Activated CD4-positive, alpha-beta T cell treated with anti-CD3 and anti-CD28 coated beads, Interleukin-2, amount 50 U/mL, for 48 hours (primary cell): ENCODE measurements at places on chromosomes 11 and 22.
A peak's percentile ranks its signal among the peaks of the same experiment; 100 is the strongest.

DNA sequence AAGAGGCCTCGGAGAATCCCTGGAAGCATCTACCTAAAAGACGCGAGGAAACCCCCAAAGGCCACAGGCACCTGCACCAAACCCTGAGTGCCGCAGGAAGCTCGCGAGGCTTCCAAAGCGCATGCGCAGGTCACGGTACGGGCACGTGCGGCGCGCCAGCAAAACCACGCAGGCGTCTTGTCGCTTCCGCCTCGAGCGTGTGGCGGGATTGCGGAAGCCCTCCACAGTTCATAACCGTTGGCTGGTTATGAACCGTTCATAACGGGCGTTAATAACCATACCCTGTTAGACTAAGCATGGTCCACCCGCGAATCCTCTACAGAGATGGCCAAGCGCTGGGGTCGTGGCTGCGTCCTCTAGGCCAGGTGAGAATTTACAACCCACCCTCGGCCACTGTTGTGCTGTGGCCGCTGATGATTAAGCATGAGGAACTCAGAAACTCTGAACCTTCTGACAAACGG is 46.4 kb downstream of the MORC2 start:
- DNase-seq: peak; percentile 75

- no peak for DNase-seq
Measured at GRCh38 chr22:30474683-30475424, 3.0 kb upstream of the SEC14L3 start.

- DNase-seq: no peak
Measured at GRCh38 chr11:87451395-87451794, 413.7 kb downstream of the TMEM135 start.

DNA sequence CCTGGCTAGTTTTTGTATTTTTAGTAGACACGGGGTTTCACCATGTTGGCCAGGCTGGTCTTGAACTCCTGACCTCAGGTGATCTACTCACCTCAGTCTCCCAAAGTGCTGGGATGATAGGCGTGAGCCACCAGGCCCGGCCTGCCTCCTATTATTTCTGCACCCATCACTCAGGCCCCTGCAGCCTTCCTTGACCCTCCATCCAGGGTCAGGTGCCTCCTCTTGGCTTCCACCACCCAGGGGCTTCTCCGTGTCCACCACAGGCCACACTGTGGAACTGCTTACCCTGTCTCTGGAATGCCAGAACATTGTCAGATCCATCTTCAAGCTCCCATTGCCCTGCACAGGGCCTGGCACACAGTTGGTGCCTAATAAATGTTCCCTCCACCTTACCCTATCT is 75.4 kb upstream of the RTL6 start:
- no peak for DNase-seq

GRCh38 chr11:102654761-102655160 is 29.6 kb upstream of the MMP20 start:
- DNase-seq: no peak

GRCh38 chr22:29269731-29270474 is 1.8 kb downstream of the EWSR1 start:
- DNase-seq: peak; percentile 17

DNA sequence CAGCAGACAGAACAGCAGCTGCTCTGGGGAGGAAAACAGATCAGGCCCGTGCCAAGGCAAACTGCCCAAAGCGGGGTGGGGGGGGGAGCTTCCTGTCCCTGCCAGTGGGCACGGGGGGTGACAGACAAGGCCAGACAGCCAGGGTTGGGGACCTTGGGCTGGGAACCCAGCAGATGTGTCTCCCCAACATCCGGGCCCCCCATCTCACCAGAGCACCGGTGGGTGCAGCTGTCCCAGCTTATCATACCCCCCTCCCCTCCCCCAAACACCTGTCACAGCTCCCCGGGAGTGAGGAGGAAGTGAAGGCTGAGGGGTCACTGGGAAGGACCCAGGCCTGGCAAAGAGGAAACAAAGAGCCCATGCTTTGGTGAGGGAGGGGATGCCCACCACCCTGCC is 1.3 kb downstream of the PPP1R14B start:
- DNase-seq: no peak

DNA sequence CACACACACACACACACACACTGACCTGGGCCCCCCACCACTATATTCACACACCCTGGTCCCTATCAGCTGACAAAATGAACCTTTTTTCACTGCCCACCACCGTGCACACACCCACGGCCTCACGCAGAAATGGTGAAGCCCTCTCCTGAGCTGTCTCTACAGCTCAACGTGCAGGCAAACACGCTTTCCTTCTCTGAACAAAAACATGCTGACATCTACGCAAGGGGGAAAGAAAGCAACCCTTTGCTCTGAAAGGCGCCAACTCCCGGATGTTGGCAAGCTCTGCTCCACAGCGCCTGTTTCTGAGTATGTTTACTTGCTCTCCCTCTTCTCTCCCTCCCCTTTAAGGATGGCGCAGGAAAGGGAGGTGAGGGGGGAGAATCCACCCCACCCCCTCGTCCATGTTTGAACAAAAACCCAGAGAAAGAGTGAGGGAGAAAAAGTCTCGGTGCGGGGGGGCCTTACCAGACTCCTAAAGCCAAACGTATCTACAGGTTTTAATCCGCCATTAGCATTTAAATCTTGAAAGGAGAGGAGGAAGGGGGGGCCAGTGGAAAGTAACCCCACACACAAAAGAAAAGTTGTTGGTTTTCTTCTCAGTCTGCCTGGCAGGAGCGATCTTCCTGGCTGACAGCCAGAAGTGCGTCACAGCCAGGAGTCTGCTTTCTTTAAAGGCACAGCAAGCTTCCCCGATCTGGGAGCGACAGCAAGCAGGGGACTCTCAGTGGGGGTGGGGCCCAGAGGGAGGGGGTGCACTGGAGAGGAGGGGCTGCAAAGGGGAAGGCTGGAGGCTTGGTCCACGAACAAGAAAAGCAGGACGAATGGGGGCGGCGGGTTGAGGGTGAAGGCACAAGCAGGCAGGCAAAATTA is 39.6 kb downstream of the NUMA1 start:
- peak; percentile 79 for DNase-seq

DNA sequence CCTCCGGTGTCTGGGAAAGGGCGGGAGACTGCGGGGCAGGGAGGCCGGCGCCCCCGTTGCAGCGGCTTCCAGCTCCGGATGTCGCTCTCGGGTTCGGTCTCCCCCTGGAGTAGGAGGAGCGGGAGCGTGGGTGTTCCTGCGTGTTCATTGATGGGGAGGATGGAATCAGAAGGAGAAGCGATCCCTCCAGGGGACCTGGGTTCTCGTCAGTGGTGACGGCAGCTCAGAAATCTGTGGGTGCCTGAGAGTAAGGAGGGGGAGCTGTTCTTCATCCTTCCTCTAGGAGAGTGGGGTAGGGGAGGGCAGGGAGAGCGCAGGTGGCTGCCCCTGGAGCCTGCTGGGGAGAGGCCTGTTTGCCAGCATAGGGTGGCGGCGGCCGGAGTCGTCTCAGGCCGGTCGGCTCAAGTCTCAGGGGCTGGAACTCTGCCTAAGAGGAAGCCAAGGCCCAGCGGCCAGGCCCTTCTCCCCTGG is 1.1 kb downstream of the UBASH3B start:
- peak; percentile 57 for DNase-seq

- no peak for DNase-seq
Measured at GRCh38 chr11:9273376-9274336, 8.5 kb upstream of the DENND5A start.

DNA sequence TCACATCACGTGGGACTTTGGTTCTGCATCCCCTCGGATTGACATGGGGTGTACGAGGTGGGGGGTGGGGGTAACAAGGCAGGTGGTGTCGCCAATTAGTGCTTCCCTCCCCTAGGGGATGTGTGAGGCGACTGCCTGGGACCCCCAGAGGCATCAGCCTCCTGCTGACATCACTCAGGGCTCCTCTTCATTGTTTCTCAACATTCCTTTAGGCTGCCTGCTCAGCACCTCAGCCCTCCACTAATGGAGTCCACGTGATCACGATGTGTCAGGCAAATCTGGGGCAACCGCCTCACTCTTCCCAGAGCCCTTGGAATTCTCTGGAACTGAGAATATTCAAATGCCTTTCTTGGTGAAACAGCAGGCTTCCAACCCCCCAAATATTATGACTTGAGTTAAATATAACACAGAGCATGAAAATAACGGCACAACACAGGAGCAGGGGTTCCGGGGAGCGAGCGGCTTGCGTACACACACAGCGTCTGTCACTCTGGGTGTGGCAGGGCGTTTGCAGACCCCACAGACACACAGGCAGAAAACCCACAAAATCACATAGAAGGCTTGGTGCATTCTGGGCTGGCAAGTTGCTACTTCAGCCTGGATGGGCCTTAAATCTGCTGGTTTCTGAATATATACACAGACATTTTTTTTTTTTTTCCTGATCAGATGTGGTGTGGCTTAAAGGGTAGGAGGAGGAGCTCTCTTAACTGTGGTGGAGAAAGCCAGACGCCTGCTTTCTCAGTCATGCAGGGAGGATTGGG is 170.1 kb upstream of the CADM1 start:
- DNase-seq: no peak

DNA sequence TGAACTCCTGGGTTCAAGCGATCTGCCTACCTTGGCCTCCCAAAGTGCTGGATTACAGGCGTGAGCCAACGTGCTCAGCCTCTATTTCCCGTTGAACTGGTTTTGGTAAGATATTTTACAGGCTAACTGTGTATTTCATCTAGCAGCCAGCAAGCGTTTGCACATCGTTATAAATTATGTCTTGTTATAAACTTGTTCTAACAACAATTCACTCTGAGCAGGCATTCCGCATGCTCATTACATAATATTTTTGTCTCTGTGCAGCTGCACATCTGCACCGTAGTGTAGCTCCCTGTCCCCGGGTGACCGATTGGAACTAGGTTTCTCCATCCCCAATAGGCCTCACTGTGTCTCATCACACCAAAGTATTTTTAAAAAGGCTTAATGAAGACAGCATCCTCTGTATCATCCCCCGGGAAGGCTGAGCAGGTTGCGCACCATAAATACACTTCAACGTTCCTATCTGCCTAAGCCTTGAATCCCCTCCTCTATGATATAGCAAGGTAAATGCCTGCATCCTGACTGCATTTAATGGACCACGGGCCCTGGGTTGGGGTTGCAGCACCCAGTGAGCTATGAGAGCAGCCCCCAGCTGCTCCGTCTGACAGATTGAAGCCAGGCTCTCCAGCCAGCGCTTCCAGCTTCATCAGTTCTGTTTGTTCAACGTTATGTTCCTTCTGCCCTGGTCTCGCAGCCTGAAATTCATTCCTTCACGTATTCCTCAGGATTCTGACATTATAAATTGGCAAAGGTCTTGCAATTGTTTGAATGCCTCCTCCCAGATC is 47.7 kb downstream of the TST start:
- no peak for DNase-seq

DNA sequence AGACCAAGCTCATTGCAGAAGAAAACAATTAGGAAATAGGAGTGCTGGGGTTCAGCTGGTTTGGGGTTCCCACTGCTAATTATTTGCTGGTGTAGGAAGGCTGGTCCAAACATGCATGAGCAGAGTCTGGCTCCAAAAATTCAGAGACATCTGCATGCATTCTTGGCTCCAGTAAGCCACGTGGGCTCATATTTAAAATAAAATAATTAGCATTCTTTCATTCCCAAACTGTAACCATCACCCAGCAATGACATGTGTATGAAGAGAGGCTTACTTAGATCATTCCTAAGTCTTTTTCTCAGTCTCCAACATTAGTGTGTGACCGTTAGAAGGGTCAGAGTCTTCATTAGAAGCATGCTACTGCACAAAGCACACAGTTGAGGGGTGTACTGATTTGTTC is 58.4 kb downstream of the EFCAB6 start:
- DNase-seq: no peak

DNA sequence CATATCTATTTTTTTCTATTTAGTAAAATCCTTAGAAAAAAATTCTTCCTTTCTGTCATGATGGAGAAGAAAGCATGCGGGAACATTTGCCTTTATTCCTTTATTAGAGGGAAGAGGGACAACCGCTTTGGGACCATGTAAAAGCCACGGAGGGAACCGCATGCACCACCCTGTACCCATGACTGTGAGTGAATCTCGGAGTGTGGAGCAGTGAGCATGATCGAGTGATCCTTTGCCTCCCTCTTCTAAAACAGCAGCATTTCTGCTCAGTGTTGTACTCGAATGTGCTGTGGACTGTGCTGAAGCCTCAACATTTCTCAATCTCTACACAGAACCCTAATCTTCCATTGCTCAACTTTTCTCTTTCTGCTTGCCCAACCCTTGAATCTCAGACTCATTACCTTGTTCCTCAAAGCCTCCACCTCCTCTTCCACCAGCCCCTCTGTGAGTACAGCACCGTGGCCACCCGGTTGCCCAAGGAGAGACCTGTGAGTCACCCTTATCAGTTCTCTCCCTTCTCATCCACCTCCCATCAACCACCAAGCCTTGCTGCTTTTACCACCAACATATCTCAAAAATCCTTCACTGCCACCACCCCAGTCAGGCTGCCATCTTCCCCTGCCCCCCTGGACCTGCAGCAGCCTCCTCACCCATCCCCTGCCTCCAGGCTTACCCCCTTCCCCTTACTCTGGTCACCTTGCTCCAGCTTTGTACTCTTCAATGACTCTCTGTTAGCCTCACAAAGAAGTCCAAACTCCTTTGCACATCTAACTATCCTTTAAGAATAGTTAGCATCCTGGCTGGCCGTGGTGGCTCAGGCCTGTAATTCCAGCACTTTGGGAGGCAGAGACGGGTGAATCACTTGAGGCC is 103.1 kb downstream of the NAT10 start:
- DNase-seq: no peak

GRCh38 chr22:33166206-33166605 is 108.0 kb upstream of the SYN3 start:
- DNase-seq: no peak

- no peak for DNase-seq
Measured at GRCh38 chr11:130278745-130279144, 36.0 kb downstream of the ZBTB44 start.

DNA sequence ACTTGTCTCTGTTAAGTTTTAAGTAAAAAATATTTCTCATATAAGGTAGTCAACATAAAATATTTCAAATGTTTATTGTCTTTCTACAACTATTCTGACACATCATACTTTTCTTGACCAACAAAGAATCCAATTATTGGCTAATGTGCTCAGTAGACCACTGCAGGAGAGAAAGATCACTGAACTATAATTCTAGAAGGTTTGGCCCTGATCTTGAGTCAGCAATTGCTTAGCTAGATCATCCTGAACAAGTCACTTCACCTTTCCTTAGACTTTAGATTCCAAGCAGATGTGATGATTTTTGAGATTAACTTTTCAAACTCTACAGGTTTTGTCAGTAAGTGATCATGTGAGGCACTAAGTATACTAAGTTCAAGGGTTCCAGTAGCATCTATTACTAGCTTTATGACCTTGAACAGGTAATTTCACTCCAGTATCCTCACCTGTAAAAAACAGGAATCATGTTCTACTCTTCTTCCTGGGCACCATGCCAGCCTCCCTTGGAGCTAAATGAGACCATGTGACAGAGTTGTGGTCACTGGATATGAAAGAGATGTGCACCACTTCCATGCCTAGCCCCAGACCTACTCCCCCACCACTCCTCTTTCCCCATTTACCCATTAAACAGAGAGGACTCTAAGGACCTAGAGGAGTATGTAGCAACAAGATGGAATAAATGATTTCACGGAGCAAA is 17.3 kb downstream of the PGM2L1 start:
- DNase-seq: no peak
